ENCODE measurements at places on chromosomes 5 and 9.

DNA sequence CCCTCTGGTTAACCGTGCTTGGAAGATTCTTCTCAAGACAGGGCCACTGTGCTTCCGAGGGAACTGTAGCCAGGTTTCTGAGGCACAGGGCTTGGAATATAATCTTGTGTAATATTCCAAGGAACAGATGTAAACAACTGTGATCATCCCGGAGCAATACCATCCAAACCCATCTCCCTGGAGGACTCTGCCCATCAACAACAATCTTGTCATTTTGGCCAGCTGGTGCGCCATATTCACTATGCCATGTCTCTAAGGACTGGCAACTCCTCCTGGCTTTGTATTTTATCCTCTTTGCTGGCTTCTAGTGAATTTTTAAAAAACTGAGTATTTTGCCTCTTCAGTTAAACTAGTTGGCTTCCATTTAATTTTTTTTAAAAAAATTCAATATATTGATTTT is 349.3 kb downstream of the ADAMTS6 start:
- no peak for DNase-seq

DNA sequence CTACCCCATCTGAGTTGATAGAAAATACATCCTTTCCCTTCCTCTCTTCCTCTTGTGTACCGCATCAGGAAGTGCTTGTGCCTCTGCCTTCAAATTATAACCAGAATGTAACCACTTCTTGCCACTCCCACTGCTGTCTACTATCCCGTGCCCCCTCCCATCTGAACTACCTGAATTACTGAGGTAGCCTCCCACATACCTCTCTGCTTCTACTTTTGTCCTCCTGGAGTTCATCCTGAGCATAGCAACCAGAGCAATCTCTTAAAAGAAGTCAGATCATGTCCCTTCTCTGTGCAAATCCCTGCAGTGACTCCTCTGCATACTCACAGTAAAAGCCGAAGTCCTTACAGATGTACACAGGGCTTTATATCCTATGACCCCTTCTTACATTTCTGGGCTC is 23.0 kb downstream of the SV2C start:
- DNase-seq, result no peak

DNA sequence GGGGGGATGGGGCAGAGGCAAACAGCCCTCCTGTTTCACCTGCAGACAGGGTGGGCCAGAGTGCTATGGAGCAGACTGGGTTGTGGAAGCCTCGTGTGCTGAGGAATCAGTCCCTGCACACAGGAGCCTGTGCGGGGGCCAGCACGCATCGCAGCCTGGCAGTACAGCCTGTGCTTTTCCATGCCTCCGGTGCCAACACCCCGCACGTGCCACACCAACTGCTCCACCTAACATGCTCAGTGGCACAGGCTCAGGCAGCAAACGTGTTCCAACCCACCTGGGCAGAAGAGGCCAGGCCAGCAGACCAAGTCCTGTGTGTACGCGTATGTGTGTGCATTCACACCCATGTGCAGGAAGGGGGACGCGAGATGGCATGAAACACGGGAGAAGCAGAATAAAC is 37.4 kb upstream of the FBXW11 start:
- DNase-seq, result no peak

DNA sequence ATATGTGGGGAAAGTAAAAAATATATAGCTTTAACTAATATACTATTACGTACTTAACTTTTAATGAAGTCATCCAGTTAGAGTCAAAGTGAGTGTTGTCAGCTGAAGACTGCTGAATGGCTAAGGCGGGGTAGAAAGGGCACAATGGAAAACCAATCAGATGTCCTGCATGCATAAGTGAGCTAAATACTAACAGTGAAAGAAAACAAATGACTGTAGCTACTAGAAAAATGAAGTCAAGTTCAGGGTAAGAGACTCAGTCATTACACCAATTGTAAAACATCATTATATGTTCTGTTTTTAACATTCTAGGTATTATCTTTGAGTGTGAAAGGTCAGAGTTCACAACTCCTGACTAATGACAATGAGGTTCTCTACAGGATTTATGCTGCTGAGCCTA is 295.2 kb downstream of the ADGRV1 start:
- DNase-seq, result no peak

- DNase-seq, result no peak
Observed at GRCh38 chr5:84197538-84197937, 187.1 kb downstream of the EDIL3 start.

DNA sequence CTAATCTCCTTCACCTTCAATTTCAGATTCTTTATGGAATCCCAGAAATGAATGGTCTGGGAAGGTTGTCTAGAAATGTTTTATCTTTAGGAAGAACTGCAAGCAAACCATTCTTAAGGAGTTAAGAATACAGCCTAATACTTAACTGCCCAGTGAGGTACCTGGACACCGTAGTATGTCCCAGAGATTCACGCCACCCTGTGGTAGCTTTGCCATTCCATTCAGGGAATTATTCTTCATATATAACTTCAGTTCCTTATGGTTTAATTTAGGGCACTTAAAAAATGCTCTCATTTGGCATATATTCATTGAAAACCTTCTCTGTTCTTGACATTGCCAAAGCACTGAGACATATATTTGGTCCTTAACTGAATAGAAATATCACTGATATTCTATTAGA is 49.7 kb downstream of the ACTBL2 start:
- DNase-seq, result peak; percentile 45

- no peak for DNase-seq
Observed at GRCh38 chr5:121378559-121379359, 472.9 kb upstream of the FTMT start.

- peak; percentile 87 for DNase-seq
Observed at GRCh38 chr5:43039471-43040286, 440 bp downstream of the ANXA2R start.

DNA sequence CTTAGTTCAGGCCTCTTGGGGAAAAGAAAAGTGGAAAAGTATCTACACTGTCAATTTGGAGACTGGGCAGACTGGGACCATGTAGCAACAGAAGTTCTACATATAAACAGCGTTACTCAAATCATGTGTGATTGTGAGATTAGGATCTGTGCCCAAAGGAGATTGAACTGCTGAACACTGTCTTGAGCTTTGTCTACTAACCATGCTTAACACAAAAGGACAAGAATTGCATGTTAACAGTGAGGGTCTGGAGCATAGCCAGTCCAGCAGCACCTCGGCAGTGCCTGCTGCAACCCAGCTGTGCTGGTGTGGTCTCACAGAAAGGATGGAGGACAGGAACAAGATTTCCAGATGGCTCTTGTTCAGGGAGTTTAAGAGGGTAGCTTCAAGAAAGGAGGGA is 5.7 kb downstream of the PAM start:
- DNase-seq, result peak; percentile 23

DNA sequence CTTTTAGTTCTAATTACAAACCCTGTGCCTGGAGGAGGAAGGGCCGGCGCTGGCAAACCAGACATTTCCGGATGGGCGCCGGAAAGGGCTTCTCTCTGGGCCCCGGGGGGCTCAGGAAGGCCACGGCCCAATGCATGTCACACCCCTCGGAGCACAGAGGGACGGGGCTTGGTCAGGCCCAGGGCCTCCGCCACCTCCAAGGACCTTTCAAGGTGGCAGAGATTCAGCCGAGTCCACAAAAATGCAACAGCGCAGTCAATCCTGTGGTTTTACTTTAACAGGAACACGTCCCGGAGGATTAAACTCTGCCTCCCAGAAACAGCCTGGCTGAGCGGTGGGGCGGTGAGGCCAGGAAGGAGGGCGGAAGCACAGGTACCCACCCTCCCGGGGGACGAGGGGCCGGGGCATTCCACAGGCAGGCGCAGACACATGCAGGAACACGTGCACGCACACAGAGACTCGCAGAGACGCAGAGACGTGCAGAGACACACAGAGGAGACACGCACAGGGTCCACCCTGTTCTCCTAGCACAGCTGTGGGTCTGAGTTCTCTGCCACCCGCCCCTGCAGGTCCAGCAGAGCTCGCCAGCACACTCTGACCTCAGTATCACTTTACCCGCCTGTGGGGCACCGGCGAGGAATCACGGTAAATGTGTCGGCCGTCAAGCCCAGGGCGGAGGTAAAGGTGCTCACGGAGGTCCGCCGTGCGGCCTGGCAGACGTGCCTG is 23.0 kb downstream of the SLC9A3 start:
- no peak for DNase-seq

DNA sequence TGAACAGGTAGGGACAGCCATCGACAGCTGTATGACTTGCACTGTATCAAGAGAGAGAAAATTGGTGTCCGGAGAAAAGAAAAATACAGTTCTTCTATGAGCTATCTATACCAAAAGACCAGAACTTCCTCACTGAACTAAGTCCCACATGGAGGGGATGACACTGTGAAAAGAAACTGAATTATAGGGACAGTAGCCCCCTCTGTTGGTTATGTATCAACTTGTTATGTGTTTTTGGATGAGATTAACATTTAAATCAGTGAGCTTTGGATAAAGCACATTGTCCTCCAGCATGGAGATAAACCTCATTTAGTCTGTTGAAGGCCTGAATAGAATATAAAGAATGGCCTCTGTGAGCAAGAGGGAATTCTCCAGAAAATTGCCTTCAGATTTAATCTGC is 176.6 kb upstream of the SH3GL2 start:
- DNase-seq, result peak; percentile 52

DNA sequence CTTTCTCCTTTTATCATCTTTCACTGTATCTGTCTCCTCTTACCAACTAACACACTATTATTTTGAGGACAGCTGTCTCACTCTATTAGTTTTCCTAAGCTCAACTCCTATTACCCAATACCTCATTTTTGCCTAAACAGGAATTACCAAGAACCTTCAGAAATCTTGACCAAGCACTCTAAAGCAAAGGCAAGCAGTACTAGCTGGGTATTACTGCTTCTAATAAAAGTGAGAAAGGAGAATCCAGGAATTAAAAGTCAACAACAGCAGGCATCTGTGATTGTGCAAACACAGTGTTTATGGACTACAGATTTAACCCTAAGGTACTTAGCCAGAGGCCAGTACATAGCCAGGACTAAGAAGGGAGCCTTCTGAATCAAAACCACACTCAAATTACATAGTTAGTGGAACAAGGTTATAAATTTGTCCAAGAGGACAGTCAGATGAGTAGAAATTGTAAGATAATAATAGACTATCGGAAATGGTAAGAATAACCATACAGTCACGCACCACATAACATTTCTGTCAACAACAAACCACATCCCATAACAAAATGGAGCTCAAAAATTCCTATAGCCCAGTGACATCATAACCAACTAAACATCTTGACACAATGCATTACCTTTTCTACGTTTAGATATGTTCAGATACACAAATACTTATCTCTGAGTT is 8.3 kb downstream of the RFX3 start:
- no peak for DNase-seq

DNA sequence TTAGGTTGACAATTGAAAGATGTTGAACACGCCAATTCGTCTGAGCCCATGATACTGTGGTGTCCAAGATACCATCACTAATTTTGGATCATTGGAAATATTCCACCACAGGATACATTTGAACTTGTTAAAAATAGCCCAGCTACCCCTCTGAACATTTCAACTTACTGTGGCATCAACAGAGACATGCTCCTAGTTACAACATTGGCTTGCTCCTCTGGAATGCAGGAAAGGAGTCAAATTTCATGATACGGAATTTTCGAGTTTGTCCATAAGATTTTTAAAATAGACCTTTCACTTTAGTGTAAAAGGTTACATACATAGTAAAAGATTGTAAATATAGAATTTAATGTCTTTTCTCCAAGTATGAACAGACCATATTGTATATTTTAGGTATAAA is 12.8 kb downstream of the SEMA5A start:
- DNase-seq, result peak; percentile 46

- DNase-seq, result no peak
Observed at GRCh38 chr5:171627936-171628632, 157.5 kb upstream of the SMIM23 start.
